ENCODE measurements at places on chromosomes 5 and 9.
A peak's percentile ranks its signal among the peaks of the same experiment; 100 is the strongest.

DNA sequence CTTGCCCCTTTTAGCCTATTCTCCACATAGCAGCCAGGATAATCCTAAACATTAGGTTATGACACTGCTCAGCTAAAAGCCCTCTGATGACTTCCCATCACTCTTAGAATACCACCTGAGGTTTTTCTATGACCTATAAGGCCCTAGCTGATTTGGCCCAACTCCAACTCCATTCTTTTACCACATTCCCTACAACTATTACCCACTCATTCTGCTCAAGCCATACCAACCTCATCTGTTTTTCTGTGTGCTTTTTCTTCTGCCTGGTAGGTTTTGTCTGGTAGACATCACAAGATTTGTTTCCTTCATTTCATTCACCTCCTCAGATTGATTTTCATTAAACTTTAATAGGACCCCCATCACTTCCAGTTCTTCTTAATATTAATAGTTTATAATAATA, 12.5 kb upstream of the FCHO2 start:
- no peak for DNase-seq

- no peak for DNase-seq
Measured at GRCh38 chr9:129206401-129206800, 28.3 kb upstream of the IER5L start.

DNA sequence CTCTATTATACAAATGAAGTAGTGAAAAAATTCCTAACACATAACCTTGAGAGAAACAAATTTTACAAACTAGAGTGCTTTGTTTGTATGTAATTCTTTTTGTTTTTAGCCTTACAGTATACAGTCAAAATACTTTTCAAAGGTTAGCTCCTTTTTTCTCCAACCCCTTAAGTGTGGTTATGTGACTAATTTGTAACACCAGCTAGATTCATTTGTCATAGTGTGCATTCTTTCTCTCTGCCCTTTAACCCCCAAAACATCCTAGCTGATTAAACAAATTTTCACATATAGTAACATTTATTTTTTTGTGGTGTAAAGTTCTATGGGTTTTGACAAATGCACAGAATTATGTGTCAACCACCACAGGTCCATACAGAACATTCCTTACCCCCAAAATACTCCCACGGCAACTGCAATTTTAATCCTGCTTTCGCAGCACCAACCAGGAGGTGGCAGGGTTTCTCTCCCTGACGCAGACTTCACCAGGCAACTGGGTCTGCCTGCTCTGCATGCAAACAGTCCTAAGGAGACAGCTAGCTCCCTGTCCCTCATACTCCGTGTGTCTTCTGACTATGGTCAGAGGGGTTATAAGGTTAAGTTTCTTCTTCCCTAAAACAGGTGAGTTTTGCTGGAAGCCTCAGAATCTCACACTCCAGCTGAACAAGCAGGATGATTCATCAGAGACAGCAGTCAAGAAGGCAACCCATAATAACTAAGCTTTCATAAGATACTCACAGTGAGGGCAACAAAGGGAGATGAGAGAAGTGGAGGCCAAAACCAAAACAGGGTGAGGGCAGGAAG, 44.5 kb upstream of the NR5A1 start:
- peak; percentile 59 for DNase-seq

DNA sequence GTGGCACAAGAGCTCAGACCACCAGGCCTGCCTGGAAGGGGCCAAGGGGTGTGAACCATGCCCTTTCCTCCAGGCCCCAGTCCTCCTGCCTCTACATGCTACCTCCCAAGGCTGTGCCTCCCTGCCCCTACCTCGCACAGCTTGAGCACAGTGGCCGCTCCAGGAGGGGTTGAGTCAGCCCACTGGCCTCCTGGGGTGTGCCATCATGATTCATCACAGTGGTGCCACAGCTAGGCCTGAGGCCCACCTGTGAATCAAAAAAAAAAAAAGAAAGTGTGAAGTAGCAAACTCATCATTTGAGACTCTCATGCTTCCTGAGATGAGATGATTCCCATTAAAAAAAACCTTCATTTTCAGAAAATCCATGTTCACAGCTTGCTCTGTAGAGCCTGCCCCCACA, 240.5 kb downstream of the HSPA4 start:
- DNase-seq = peak; percentile 48

DNA sequence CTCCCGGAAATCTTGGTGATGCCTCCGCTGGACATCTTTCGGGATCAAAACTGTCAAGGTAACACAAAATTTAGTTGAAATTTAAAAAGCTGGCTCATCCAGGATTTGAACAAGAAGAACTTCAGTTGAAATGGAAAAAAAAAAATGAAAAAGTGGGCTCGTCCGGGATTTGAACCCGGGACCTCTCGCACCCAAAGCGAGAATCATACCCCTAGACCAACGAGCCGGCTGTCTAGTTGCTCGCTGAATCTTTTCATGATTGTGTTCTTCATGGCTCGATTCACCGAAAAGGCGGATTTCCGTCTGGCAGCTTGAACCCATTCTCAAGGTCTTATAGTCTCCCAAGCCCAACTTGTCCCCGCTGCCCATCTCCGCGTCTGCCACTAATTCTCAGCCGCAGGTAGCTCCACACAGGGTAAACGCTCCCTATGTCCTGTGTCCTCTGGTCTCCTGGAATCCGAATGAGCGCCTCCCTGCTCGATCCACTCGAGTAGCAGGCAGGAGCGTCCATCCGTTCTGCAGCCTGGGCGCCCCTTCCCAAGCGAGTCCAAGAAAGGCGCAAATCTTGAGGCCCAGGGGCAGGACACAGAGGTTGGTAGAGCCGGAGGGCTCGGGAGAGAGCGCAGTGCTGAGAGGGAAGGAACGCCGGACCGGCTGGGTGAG, 16.2 kb downstream of the TRIM7 start:
- DNase-seq = peak; percentile 71

GRCh38 chr5:122704247-122705036, 70.4 kb upstream of the SNX2 start:
- DNase-seq = peak; percentile 51

- DNase-seq = no peak
Measured at GRCh38 chr9:131228988-131229387, 47.3 kb downstream of the FAM78A start.

DNA sequence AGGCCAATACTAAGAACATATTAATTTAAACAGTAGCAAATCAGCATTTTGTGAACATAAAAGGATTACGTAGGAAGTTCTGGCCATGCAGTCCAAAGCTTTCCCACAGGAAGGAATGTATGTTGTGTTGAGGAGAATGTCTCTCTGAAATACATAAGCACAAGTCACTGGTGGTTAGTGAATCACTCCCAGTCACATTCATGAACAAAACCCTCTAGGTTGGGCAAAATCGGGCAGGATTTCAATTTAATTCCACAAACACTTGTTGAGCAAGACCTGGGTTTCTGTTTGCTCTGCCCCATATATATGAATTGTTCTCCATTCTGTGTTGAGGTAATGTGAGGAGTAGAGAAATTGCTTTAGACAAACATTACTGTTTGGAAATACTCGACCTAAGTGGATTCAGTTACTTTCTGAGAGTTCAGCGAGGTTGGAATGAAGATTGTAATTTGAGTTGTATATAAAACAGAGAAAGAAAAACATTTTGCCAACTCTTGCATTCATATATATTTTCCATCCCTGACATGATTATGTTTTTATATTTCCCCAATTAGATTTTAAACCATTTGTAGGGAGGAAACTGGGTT, 127.6 kb upstream of the RPS23 start:
- peak; percentile 99 for DNase-seq

- no peak for DNase-seq
Measured at GRCh38 chr9:19146441-19147024, 19.2 kb upstream of the PLIN2 start.

- DNase-seq = peak; percentile 41
Measured at GRCh38 chr9:35051069-35051967, 21.1 kb downstream of the VCP start.

DNA sequence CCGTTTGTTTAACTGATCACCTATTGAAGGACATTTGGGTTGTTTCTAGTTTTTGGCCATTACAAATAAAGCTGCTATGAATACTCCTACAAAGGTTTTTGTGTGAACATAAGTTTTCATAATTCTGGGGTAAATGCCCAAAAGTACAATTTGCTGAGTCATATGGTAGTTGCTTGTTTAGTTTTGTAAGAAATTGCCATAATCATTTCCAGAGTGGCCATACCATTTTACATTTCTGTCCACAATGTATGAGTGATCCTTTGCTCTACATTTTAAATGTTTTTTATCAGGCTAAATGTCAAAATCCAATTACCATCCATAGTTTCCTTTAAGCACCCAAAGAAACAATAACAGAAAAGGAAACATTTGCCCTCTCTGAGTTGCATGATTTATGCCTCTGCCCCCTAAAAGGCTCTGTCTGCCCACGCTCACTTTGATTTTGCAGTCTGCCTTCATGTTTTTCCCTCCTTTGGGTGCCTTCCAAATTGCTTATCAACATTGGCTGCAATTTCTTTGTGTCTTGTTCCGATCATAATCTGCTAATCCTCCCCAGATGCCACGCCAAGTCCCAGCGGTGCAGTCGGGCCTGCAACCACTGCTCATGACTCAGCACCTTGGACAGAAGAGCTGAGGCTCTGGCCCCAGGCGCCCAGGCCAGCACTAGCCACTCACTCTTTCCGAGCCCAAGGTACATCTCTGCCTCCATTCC, 339.2 kb downstream of the PIK3R1 start:
- peak; percentile 98 for DNase-seq

DNA sequence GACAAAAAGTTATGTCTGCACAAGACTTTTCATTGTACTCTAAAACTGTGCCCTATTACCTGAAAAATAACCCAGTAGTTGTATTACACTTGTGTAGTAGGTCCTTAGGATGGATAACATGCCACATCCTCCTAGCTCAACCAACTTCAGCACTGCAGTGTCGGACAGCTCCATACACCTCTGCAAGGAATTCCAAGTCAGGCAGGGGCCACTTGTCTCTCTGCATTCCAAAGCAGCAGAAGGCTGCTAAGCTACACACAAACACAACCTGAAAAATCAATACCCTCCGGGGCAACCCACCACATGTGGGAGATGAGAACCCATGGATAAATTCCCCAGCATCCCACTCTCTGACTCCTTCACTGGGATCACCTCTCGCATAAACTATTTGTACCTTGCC, 50.2 kb downstream of the MED10 start:
- peak; percentile 28 for DNase-seq

DNA sequence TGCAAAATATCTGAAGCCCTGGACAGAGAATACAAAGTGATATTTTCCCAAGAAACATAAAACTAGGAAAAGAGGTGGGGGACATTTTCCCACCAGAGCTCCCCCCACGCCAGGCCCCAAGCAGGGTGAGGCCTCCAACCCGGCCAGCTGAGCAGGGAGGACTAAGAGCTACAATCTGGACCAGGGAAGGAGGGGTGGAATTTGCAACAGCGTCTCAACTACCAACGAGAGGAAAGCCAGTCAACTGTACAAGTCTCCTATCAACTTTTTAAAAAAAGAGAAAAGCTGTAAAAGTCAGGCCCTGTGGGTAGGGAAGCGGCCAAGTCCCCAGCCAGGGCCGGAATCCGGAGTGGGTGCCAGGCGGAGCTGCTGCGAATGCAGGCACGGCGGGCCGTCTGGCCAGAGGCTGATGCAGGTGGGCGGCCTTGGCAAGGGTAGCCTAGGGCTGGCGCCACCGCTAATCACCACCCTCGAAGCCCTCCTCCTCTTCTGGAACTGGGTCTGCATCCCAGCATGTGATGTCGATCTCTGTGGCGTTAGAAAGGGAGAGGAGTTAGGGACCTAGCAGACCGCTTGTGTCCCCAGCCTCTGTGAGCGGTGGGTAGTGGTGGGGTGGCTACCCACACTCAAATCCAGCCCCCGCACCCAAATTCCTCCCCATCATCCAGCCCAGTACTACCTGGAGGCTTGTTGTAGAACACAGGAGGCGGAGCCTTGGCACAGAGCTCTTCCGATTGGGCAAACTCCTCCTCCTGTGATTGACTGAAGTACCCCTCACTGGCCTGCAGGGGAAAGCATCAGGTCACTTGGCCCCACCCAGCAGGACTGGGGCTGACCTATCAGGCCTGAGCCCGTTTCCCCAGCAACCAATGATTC, 10.6 kb downstream of the PRR7 start:
- peak; percentile 88 for DNase-seq

Measured in RPMI7951 (cell line).